ENCODE measurements at places on chromosomes 4 and X.

- no peak for DNase-seq
Measured at GRCh38 chr4:126779436-126780166, 853.2 kb upstream of the INTU start.

DNA sequence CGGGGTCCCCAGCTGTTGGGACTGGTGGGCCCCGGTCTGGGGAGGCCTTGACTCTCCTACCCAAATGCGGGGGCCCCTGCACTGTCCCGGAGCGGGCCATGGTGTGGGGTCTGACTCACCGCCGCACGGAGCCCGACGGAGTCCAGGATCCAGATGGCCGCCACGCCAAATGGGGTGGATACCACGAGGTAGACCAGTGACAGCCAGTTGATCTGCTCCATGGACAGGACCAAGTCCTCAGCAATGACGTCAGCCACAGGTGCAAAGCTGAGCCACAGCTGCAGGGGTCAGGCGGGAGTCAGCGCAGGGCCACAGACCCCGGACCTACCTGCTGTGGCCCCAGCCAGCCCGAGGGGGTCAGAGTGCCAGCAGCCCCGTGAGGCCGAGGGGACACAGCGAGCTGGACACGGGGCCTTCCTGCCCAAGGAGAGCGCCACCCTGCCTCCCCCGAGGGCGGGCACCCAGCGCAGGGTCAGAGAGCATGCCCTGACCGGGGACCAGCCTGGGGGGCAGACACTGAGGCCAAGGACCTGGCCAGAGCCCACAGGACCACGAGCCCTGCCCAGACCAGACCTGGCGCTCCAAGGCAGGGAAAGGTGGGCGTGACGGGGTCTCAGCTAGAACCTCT lies 2.4 kb downstream of the SLC49A3 start:
- no peak for DNase-seq

- no peak for DNase-seq
Measured at GRCh38 chr4:117429061-117429460, 343.7 kb upstream of the TRAM1L1 start.

DNA sequence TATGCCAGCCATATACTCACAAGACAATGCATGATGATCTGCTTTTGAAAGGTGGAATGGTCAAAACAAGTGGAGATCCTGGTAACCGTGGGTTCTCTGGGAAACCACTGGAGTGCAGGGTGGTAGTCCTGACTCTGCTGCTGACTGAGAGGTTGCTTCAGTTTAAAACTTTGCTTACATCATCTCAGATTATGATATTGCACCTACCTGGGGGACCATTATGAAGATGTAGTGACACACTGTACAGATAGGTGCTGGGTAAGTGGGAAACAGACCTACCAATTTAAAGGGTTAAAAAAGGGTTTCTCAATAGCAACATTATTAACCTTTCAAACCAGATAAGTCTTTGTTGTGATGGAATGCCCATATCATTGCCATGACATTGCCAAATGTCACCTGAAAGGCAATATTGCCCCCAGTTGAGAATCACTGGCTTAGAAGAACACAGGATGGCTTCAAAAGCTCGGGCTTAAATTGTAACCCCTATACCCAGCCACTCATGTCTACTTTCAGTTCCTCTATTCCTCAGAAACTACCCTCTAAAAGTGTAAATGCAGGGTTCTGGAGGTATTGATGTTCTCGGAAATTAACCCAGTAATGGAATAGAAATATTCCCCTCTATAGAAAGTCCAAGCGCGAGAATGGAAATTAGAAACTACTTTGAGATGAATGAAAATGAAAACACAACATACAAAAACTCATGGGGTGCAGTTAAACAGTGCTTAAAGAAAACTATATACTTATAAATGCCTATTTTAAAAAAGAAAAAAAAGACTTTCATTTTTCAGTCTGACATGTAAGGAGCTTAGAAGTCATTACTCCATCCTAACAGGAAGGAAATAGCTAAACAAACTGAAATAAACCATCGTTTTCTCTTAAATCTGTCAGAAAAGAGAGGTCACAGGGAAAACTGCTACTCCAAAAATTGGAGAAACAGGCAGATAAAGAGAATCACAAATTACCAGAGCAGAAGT lies 65.8 kb downstream of the ARHGEF6 start:
- DNase-seq: no peak

DNA sequence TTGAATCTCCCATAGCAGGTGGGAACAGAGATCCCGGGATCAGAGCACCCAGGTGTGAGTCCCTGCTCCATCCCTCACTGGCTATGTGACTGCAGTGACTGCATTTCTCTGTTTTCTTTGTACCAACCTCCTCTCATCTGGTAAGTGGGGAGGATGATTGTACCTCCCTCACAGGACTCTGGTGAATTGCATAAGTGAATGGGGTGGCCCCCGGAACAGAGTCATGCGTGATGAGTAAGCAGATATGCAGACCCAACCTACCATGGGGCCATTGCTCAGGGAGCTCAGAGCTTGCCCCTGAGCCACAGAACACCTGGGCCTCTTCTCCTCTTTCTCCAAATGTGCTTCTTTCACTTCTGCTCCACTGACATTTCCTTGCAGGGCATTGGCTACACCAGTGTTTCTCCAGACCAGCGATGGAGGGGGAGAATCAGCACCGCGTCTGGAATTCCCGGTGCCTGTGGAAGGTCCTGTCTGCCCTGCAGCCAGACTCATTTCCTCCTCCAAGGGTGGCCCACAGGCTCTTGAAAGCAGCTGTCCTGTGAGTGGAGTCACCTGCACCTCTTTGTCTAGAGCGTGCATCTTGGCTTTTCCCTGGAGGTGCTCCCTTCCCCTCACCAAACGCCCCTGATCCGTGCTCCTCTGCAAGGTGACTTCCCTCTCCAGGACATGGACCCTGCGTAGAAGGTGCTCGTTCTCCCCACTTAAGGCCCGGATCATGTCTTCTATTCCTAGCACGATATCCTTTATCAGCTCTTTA lies 30.0 kb downstream of the C4orf50 start:
- no peak for DNase-seq

DNA sequence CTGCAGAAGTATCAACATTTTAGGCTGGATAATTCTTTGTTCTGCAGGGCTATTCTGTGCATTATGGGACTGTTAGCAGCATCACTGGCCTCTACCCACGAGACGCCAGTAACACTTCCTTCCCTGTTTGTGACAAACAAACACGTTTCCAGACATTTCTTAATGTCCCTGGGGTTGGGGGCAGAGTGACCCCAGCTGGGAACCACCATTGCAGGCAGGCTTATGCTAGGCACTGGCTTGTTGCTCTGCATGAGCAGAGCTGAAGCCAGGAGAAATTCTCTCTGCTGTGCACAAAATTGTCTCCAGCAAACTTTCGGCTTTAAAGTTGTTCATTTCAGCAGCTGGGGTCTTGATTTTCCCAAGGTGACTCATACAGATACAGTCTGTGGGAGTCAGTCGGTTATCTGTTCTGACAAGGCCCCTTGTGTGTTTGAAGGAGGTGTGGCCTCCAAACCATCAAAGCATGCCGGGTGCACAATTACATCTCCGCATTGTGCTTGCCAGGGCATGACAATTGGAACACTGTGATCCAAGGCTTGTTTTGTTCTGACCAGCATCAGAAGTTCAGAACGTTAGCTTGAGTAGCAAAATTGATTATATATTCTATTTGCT lies 156.4 kb upstream of the BOD1L1 start:
- DNase-seq: no peak

GRCh38 chr4:13903061-13903460 lies 275.5 kb upstream of the BOD1L1 start:
- DNase-seq: no peak

GRCh38 chrX:44972132-44972531 lies 99.1 kb downstream of the KDM6A start:
- no peak for DNase-seq

DNA sequence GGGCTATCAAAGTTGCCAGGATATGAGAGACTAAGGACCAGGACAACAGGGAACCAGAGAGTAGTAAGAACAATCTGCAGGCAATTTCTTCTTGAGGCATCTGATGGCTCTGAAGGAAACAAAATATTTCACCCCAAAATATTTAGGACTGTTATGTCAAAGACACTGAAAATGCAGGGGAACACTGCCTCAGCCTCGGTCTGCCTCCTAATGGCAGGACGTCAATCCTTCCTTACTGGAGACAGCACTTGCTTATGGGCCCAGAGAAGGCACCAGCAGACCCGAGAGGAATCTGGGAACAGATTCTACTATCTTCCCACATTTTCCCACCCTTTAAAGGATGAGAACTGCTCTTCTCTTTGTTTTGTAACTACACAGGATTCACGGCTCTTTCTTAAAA lies 23.3 kb downstream of the RNF150 start:
- no peak for DNase-seq

GRCh38 chr4:3827616-3828492 lies 61.7 kb downstream of the ADRA2C start:
- DNase-seq: no peak

GRCh38 chr4:33494150-33494549 lies 2750.2 kb downstream of the ARAP2 start:
- no peak for DNase-seq

GRCh38 chr4:2818351-2818939 lies 25.2 kb upstream of the ADD1 start:
- no peak for DNase-seq

GRCh38 chrX:48720577-48721250 lies 24.2 kb downstream of the SUV39H1 start:
- DNase-seq: no peak

GRCh38 chr4:170005472-170005871 lies 20.7 kb downstream of the MFAP3L start:
- no peak for DNase-seq

- DNase-seq: no peak
Measured at GRCh38 chr4:84892950-84893349, 73.5 kb downstream of the WDFY3 start.

GRCh38 chrX:3788494-3789233 lies 75.2 kb upstream of the PRKX start:
- DNase-seq: no peak

DNA sequence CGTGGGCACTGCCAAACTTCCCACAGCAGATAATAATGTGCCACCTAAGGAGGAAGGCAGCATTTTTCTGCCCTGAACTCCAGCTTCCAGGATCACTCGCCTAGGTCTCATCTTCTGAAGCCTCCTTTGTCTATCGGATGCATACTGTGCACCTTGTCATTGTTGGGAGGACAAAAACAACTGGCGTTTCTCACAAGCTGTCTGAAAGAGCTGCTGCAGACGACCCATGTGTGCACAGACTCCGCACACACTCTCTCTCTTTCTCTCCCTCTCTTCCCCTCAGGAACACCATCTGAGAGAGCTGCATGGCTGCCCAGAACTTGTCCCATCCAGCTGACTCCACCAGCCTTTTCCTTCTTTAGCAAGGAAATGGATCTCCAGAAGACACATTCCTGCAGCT lies 83.0 kb downstream of the MAML3 start:
- no peak for DNase-seq

DNA sequence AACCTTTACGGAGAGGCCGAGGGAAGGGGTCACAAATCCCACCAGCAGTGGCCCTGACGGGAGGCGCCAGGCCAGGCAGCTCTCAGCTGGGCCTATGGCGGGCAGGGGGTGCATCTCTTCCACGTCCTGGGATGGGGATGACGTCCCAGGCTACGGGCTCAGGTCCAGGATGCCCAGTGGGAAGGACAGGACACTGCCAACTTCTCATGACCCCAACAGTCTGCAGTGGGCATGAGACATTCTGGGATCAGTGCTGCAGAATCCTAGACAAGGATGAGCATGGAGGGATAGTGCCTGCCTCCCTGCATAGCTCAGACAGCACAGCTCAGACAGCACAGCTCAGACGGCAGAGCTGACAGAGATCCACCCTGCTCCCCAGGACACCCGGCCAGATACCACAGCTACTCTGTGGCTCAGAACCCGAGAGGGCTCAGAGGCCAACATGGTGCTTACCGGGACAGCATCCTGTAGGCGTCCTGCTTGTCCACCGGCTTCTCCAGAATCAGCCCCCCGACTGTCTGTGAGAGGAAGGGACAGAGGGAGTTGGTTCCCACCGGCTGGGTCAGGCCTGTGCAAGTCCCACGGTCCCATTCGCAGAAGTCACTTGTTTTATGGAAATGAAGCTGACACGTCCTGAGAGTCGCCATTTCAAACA lies 17.3 kb downstream of the ASMTL start:
- no peak for DNase-seq

GRCh38 chr4:5960252-5960880 lies 57.9 kb downstream of the C4orf50 start:
- no peak for DNase-seq

GRCh38 chr4:178808106-178808505 lies 1365.9 kb upstream of the AGA start:
- DNase-seq: no peak

GRCh38 chrX:111854556-111855490 lies 21.2 kb upstream of the TRPC5OS start:
- DNase-seq: no peak

GRCh38 chr4:127965803-127966175 lies 583 bp downstream of the ABHD18 start:
- peak; percentile 43 for DNase-seq

- DNase-seq: no peak
Measured at GRCh38 chr4:102551958-102552565, 50.9 kb downstream of the NFKB1 start.

GRCh38 chr4:25563071-25563564 lies 92.5 kb upstream of the SLC34A2 start:
- peak; percentile 19 for DNase-seq

GRCh38 chrX:110795645-110796406 lies at the start of gene CHRDL1:
TSS of gene CHRDL1 (minus strand) at chrX:110795817. CDS start at chrX:110792181, 3,636 bp downstream.
- DNase-seq: peak; percentile 13

GRCh38 chr4:113901994-113902787 lies 77.3 kb downstream of the ARSJ start:
- no peak for DNase-seq

DNA sequence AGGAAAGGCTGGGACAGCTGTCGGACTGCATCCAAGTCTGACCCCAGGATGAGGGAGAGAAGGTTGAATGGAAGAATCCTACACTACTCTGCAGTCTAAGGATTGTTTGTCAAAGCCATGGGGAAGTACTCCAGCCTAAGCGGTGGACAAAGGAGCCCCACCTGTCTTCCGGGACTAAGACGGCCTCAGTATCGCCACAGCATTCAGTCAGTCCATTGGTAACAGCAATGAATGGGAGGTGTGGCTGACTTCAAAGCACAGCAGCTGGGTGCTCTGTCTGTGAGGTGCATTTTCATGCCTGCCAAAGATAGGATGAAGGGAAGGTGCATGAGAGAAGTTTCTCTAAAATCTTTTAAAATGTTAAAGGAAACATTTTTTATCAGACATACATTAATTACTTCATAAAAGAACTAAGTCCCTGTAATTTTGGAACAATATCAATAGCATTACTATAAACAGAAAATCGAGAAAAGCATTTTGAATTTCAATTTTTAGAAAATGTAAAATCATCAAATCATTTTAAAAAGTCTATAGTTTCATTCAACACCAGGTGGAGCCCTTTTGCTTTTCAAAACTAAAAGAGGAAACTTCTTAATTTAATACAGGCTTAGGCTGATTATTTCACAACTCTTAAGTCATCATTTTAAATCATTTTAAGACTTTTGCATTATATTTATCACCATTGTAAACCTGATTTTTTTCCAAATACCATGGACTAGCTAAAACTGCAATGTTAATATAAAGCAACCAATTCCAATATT lies 27.6 kb upstream of the INTU start:
- peak; percentile 69 for DNase-seq

GRCh38 chr4:82268050-82268825 lies 105.6 kb downstream of the HNRNPD start:
- peak; percentile 61 for DNase-seq

- DNase-seq: no peak
Measured at GRCh38 chr4:67576059-67576466, 17.5 kb downstream of the STAP1 start.

- DNase-seq: no peak
Measured at GRCh38 chr4:156756118-156756517, 215.5 kb downstream of the PDGFC start.

- no peak for DNase-seq
Measured at GRCh38 chr4:36285784-36286480, 4.5 kb downstream of the DTHD1 start.

GRCh38 chr4:121011780-121012340 lies 60.5 kb downstream of the NDNF start:
- DNase-seq: no peak

Data from NCI-H748 treated with DMSO at 0.1 percent for 48 hours (cell line).